ENCODE measurements at places on chromosomes 16 and 17.

GRCh38 chr16:24537474-24538337 lies 1.7 kb upstream of the RBBP6 start:
- DNase-seq, result no peak

GRCh38 chr16:30063893-30064728 lies 1.4 kb upstream of the ALDOA start:
- DNase-seq, result peak; percentile 48

DNA sequence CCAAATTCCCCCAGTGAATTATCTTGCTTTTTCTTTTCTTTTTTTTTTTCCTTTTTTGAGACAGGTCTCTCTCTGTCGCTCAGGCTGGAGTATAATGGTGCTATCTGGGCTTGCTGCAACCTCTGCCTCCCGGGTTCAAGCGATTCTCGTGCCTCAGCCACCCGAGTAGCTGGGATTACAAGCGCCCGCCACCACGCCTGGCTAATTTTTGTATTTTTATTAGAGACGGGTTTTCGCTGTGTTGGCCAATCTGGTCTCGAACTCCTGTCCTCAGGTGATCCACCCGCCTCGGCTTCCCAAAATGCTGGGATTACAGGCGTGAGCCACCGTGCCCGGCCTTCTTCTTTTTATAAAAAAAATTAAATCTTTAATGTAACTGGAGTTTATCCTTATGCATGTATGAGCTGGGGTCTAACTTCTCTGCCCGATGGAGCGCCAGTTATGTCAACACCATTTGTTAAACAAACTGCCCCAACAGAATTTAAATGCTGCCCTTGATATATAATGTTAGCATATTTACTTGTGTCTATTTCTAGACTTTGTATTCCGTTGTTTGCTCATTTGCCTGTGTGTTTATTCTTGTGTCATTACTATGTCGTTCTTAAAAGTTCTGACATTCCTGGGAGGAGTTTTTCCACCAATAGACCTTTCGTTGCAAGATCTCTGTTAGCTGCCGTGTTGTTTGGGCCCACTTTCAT lies 535 bp upstream of the AURKB start:
- no peak for DNase-seq

GRCh38 chr16:55357241-55357640 lies 33.2 kb downstream of the IRX6 start:
- DNase-seq, result no peak

DNA sequence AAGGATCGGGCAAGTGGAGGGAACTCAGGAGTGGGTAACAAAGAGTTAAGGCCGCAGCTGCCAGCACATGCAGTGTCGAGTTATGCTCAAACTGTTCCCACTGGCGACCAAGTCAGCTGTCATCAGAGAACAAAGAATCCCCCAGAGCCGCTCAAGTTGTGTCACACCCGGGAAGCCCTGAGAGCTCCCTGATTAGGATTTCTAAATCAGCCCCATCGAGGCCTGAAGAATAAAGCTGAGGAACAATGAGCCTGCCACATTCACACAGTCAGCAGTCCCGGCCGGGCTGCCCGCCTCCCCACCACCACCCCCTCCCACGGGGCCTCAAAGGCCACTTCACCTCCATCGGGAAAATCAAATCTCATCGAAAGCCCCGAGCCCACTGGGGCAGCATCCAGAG lies 84.5 kb downstream of the SOX9 start:
- no peak for DNase-seq

DNA sequence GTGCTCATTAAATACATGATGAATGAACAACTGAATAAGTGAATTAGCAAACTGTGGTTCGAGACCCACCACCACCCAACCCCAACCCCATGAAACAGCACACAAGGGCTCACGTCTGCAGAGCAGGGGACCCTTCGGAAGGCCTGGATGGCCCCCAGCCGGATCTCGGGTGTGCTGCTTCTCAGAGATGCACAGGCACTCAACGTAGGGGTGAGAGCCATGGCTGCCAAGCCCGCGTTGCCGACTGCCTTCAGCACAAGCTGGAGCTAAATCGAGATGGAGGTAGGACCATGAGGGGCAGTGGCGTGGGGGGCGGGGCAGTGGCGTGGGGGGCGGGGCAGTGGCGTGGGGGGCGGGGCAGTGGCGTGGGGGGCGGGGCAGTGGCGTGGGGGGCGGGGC lies 93.2 kb downstream of the LITAF start:
- no peak for DNase-seq

All from EH (cell line).